KG1 (cell line): ENCODE measurements at places on chromosomes 16 and 17.

DNA sequence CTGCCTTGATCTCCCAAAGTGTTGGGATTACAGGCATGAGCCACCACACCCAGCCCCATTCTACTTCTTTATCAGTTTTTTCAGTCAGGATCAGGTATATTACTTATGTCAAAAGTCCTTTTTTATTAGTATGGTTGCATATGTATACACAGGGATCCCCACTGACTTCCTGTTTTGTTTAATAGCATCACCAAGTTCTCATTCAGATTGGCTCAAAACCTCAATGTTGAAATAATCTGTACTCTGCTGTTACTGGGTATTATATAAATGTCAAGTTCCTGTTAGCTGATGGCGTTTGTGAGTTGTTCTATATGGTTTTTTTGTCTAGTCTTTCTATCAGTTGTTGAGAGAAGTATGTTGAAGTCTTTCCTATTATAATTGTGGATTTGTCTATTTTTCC, 168.5 kb downstream of the BCAS3 start:
- DNase-seq, result no peak

- DNase-seq, result no peak
Measured at GRCh38 chr16:51030516-51030915, 120.6 kb downstream of the SALL1 start.

DNA sequence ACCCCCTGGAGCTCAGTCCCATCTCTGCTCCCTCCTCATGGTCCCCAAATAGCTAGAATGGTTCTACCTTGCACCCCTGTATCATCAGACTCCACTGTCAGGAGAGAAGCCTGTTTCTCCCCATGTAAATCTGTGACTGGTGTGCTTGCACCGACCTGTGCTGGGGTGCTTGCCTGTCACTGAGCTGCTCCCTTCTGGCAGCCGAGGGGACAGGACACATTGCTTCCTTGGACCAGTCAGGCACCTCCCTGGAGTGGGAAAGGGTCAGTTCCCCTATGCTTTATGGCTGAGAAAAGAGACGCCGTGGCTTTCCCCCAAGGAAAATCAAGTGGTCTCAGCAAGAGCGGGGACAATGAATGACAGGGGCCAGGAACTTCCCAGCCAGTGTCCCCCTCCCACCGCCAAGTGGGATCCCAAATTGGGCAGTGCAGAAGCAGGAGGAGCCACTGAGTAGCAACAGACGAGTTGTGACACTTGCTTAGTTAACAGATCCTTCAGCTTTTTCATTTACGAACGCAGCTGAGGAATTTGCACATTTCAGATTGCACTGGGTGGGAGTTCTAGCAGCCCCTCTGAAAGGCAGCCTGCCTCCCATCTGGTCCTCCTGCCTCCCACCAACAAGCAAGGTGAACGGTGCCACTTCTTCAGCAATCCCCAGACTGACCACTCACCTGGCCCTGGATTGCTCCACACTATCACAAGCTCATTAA, 156.4 kb downstream of the KATNIP start:
- DNase-seq, result no peak

GRCh38 chr17:58051468-58051867, 31.8 kb upstream of the DYNLL2 start:
- no peak for DNase-seq

DNA sequence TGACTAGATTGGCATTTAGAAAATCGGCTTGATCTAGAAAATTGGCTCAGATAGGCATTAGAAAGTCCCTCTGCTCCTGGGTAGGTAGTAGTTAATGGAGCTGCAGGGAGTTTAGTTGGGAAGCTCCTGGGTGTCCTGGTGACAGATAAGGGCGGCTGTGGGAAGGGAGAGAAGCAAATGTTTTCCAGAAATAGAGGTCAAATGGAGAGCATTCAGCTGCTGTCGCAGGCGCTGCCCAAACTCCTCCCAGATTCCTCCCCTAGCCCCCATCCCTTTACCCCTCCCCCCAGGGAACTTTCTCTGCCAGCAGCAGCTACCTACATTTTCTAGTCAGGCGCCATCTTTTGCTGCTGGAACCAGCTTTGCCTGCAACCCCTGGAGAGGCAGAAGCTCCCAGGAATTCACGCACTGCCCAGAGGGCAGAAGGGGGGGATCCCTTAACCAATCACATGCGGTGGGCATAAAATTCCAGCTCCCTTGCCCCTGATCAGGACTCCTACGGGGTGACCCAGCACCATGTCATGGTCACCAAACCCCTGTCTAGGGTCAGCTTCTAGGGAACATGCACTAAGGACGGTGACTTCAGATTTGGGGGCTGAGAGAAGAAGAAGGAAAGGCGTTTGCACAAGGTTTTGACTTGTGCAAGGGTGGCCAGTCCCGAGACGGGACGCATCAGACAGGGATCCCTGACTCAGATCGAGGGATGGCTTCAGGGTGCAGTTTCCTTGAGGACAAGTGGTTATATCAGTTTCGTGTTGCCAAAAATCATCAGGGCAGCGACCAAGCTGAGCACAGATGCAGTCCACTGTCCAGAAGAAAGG, 43.8 kb downstream of the SOCS1 start:
- no peak for DNase-seq

DNA sequence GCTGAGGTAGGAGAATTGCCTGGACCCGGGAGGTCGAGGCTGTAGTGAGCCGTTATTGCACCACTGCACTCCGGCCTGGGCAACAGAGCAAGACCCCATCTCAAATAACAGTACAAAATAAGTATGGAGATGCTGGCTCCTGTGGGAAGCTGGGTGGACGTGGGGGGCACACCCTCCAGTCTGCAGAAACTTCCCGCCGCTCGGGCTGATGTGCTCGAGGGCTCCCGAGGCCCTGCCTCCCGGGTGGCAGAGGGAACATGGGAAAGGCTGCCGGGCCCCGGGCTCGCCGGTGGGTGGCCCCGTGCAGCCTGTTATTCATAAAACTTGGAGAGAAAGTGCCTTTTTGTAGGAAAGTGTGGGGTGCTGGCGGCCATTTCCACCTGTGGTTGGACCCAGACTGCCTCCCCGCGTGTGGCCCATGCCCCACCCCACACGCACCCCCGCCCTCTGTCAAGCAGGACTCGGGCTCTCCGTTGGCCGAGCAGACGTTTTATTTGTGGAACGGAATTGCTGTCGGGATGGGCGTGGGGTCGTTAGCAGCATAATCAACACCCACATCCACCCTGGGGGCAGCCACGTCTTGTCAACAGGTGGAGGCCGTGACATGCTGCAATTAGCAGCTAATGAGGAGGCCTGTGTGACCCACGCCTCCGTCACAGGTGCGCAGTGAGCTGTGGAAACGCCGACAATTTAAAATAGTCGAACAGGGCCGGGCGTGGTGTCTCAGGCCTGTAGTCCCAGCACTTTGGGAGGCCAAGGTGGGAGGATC, 7.4 kb upstream of the CIAO3 start:
- no peak for DNase-seq

- DNase-seq, result no peak
Measured at GRCh38 chr16:77234611-77235010, 35.4 kb downstream of the SYCE1L start.

GRCh38 chr16:20001856-20002707, 71.6 kb downstream of the GPR139 start:
- DNase-seq, result no peak

DNA sequence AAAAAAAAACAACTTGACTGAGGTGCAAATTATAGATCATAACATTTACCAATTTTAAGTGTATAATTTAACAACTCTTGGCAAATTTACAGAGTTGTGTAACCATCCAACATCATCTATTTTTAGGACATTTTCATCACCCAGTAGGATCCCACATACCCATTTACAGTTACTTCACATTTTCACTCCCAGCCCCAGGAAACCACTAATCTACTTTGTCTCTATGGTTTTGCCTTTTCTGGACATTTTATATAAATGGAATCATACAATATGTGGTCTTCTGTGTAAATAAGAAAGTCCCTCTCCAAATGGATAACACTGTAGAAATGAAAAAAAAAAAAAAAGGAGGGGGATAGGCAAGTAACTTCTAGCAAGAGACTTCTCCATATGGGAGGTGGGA, 26.1 kb upstream of the XYLT1 start:
- no peak for DNase-seq

DNA sequence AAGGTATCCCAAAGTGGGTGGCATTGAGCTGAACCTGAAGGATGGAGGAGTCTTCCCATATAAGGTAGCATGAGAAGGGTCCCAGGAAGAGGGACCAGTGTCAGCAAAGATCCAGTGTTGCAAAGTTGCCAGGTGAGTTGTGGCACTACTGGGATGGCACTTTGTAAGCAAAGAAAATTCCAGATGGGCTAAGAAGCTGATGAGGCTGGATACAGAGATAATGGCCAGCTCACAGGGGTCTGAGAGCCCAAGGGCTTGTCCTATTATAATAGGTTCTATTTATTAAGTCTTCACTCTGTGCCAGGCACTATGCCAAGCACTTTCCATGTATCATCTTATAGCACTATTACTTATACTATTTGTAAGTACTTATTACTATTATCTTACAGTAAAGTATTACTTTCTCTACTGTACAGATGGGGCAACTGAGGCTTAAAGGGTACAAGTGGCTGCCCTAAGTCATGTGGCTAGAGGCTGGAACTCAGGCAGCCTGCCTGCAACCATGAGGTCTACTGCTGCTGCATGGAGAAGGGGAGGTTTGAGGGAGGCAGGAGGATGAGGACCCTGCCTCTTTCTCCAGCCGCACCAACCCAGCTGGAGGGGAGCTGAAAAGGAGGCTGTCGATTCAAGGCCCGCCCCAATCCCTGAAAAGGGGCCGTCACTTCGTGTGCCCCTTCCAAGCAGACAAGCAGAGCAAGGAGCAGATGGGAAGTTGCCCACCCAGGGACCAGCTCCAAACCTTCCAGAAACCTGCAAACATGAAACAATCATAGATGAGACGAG, 86.5 kb downstream of the C16orf78 start:
- no peak for DNase-seq

- peak; percentile 44 for DNase-seq
Measured at GRCh38 chr17:58006560-58006923, 504 bp downstream of the SRSF1 start.

DNA sequence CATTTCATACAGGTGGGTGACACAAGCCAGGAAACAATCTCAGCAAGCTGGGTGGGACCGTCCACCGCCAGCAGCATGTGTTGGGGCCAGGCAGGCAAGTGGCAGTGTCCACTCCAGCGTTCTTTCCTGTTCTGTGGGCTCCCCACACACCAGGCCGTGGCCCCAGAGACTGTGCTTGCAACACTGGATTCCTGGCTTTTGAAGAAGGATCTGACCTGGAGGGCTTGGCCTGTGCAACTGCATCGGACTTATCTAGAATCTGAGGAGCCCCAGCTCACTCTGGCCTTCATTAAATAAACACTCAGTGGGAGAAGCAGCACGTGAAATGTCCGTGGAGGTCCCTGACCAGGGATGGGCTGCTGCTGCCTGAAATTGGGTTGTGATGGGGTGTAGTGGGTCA, 3.2 kb downstream of the KSR1 start:
- no peak for DNase-seq

- DNase-seq, result no peak
Measured at GRCh38 chr17:46100590-46100989, 92.6 kb downstream of the KANSL1 start.

- no peak for DNase-seq
Measured at GRCh38 chr16:66513111-66513723, 36.7 kb downstream of the TK2 start.

- DNase-seq, result no peak
Measured at GRCh38 chr16:67463059-67463458, 17.9 kb downstream of the ATP6V0D1 start.

GRCh38 chr16:68768771-68769170, 31.7 kb downstream of the CDH1 start:
- no peak for DNase-seq
